ENCODE measurements at places on chromosomes 16 and 17.

DNA sequence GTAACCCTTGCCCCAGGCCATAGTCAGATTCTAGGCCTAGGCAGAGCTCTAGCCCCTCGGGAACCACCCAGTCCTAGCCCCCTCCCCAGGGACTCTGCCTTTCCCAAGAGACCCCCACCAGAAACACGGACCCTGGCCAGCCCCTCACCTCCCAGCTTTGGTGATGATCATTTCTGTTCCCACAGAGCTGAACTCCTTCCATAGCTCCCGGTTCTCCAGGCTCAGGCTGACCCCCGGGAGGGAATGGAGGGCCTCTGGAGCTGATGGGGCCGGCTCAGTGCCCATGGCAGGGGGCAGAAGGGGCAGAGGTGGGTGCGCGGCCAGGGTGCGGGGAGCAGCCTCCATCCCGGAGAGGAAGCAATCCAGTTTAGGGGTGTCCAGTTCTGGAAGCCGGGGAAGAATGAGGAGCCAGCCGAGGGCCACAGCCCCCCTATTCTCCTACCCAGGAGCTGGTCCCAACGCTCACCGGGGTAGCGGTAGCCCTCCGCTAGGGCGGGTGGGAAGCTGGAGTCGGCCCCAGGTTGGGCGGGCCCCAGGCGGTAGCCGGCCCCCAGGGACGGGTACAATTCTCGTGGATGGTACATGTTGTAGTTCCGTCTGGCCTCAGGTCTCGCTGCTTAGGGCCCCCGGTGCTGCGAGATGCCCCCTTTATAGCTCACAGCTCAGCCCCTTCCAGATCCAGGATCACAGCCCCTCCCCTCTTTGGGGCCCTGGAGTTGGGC, 953 bp downstream of the TBX6 start:
- DNase-seq, result no peak

GRCh38 chr16:58678716-58679115, 5.9 kb downstream of the SLC38A7 start:
- DNase-seq, result no peak

DNA sequence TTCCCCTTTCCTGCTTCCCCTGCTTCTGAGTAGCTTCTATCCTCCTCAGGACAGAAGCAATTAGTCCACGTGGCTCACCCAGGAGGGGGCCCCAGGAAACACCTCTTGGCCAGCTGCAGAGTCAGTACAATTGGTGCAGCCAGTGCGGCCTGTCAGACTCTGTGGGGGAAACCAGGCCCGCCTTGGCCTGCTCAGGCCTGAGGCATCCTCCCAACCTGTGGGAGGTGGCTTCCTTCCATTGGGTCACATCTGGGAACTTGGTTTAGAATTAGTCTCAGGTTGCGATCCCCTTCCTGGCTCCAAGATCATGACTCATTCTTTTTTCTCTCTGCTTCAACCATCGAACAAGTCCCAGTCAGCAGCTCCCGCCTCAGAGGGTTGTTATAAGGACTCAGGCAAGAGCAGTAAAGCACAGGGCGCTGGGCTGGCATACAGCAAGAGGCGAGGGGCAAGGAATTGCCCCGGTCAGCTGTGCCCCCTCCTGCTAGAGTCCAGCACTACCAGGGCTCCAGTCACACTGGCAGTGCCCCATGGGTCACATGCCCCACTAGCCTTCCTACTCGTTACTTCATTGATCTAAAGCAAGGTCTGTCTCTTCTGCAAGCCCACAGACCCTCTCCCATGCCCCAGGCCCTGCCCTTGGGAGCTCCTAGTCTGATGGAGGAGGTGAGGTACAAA, 8.1 kb upstream of the EPX start:
- DNase-seq, result no peak

- no peak for DNase-seq
Observed at GRCh38 chr17:82229698-82230608, 1.1 kb downstream of the SLC16A3 start.

- DNase-seq, result no peak
Observed at GRCh38 chr17:797236-797840, 15.2 kb downstream of the MRM3 start.

DNA sequence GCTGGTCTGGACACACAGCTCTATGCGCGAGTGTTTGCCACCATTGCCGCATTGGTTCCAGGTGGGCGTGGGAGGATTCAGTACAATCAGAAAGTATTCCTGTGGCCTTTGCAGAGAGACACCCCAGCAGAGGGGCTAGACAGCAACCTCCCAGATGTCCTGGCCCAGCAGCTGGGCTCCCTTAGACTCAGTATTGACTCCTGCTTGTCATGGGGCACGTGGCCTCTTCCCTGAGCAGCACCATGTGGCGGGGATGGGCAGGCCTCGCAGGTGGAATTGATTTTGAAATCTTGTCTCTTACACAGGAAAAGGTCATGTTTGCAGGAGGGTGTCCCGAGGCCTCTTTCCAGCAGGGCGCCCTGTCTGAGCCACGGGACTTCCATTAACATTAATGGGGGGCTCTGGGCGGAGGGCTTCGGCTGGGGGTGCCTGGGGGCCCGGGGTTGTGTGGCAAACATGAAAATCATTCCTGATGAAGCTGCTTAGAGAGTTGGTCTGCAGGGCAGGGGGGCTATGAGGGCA, 96.4 kb downstream of the C16orf78 start:
- DNase-seq, result no peak

DNA sequence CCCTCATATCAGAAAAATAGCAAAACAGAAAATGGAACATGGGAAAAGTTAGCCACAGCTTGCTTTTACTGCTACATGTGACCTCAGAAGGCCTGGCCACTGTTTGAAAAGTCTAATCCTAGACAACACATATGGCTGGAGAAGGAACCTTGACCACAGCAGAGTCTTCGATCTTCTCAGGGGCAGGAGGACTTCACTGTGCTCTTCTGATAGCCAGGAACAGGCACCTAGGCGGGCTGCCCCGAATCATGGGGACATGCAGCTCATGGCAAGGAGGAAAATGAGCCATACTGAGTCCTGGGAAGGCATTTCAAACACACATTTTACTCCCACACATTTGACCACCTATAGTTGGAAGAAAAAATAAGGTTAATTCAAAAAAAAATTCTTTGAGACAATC, 31.1 kb upstream of the ADORA2B start:
- DNase-seq, result no peak

GRCh38 chr17:7956228-7956965, 24.4 kb downstream of the CNTROB start:
- DNase-seq, result no peak

DNA sequence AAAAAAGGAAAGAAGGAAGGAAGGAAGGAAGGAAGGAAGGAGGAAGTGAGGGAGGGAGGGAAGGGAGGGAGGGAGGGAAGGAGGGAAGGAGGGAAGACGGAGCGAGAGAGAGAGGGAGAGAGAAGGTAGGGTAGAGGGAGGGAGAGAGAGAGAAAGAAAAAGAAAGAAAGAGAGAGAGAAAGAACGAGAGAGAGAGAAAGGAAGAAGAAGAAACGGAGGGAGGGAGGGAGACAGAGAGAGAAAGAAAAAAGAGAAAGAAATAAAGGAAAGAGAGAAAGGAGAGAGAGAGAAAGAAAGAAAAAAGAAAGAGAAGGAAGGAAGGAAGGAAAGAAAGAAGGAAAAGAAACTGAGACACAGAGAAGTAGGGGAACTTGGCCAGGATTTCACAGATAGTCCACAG, 8.4 kb upstream of the SLC6A2 start:
- DNase-seq, result no peak

GRCh38 chr16:17224879-17225281, 245.9 kb downstream of the XYLT1 start:
- no peak for DNase-seq

GRCh38 chr17:37737081-37737480, 7.8 kb downstream of the HNF1B start:
- no peak for DNase-seq

Data from stimulated activated CD4-positive, alpha-beta T cell treated with anti-CD3 and anti-CD28 coated beads, TNF-alpha, amount 100 ng/mL, for 1 hour (primary cell).